Memory B cell (primary cell): ENCODE measurements at places on chromosomes 7 and 10.

- DNase-seq: no peak
Measured at GRCh38 chr10:101875068-101875688, 31.6 kb upstream of the KCNIP2 start.

DNA sequence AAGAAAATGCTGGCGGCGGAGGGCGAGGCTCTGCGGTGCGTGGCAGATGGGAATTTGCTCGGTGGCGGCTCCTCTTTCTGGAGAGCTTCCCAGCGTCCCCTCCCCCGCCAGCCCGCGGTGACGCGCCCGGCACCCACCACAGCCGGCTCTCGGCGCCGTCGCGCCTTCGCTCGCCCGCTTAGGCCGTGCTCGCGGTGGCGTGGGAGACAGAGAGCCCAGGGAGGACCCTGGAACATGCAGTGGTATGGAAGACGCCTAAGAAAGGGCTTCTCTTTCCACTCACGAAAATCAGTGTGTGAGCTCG is 576 bp upstream of the CSGALNACT2 start:
- no peak for DNase-seq

- DNase-seq: no peak
Measured at GRCh38 chr7:148972375-148972774, 55.9 kb downstream of the PDIA4 start.

GRCh38 chr7:79452032-79452494 is 1.4 kb downstream of the MAGI2 start:
- DNase-seq: no peak

- no peak for DNase-seq
Measured at GRCh38 chr7:129210989-129211312, 13.9 kb upstream of the AHCYL2 start.

DNA sequence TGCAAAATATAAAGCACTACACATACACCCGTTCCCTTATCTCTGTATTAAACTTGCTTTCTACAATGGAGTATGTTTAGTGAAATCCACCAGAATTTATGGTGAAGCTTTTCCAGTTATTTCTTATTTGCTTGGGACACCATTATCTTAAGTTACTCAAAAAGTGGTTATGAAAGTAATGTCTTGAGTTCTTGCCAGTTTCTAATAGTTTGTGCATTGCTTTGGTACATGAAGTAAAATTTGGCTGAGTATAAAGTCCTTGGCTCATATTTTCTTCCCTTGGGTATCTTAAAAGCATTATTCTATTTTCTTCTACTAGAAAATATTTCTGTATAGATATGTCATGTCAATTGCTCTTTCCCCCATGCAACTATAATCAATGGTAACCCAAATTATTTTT is 85.2 kb downstream of the POLR1F start:
- DNase-seq: no peak

DNA sequence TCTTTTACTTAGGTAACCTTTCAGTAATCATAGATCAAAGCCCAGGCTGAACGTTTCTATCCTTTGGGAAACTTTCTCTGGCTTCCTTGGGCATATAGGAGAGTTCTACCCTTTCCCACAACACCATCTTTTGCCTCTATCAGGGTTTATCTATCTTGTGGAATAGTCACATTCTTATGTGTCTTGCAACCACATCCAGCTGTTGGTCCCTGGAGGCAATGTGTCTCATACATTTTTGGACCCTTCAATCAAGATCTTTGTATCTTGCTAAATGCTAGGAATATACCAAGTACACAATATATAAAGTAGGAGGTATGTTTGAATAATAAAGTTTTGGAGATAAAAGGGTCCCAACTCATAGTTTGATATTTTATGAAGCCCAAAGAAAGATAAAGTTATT is 121.7 kb downstream of the RNLS start:
- no peak for DNase-seq

DNA sequence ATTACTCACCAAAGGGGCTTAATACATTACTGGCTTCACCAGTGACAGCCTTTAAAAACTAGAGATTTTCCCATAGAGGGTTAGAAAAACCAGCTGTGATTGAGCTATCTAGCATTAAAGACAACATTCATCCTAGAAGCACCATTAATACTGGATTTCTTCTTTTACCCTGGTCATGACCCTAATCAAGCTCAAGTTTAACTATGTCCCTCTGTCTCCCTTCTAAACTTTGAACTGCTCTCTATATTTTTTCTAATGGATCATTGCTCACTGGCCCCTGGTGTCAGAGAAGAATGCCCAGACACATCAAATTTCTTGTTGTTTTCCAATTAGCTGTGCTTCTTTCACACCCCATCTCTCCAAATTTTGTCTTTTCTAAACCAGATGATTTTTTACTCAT is 1101.3 kb downstream of the XPNPEP1 start:
- DNase-seq: no peak

- no peak for DNase-seq
Measured at GRCh38 chr7:47038621-47039020, 543.3 kb downstream of the TNS3 start.

GRCh38 chr10:109784236-109784635 is 139.1 kb downstream of the XPNPEP1 start:
- no peak for DNase-seq

DNA sequence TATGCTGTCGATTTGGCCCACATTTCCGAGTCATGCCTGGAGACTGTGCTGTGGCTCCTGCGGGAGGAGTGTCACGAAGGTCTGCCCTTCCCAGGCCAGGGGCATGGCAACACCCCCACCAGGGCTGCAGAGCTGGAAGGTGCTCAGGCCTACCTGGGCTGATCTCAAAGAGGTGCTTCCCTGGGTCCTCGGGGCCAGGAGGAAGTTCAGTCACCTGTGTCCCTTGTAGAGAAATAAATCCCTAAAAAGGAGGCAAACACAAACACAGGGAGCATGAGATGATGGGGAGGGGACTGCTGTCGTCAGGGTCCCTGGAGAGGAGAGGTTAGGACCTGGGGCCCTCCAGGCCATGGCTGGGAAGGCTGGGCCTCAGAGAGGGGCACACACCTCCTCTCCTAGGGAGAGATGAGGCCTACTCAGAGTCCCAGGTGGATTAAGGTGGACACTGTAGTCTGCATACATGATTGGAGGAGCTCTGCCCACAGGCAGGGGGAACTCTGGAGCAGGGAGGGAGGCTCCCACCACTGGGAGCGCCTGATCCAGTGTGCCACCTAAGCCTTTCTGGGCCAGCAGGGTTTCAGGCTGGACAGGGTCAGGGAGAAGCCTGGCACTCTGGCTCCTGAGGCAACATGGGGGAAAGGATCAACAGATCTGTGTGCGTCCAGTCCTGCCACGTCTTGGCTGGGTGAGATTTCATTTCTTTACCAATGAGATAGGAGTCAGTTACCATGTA is 49.4 kb downstream of the ARHGAP22 start:
- no peak for DNase-seq

GRCh38 chr7:79778786-79779770 is 325.6 kb upstream of the MAGI2 start:
- no peak for DNase-seq

DNA sequence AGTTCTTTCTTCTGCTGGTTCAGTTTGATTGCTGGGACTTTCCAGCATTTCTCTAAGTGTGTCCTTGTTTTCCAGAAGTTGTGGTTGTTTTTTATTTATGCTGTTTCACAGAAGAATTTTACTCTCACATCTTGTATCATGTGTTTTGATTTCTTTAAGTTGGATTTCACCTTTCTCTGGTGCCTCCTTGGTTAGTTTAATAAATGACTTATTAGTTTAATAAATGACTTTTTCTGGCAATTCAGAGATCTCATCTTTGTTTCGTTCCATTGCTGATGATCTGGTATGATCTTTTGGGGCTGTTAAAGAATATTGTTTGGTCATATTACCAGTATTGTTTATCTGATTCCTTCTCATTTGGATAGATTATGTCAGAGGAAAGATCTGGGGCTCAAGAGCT is 59.8 kb upstream of the CYP2C9 start:
- DNase-seq: no peak

- no peak for DNase-seq
Measured at GRCh38 chr10:784403-785088, 95.1 kb upstream of the DIP2C start.

DNA sequence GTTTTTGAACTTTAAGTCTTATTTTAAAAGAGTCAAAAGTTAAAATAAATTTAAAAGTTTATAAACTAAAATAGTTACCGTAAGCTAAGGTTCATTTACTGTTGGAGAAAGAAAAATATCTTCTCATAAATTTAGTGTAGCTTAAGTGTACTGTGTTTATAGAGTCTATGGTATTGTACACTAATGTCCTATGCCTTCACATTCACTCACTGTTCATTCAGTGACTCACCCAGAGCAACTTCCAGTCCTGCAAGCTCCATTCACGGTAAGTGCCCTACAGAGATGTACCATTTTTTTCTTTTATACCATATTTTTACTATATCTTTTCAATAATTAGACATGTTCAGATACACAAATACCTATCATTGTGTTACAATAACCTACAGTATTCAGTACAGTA is 97.6 kb downstream of the PTN start:
- DNase-seq: no peak

DNA sequence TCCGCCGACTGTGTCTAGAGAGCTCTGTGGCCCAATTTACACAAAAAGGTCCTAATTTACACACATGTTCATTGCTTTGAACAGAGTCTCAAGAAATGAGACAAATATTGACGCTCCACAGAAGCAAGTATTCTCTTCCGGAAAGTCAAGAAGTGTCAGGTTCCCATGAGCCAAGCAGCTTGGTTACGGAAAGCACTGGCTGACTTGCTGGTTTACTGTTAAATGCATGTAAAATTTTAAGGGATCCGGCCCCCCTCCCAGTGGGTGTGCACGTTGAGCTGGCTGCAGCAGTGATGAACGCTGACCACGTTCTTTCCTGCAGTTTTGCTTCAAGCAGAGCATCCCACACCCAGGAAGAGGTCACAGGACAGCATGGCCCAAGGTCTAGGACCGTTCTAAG is 76.8 kb downstream of the DIP2C start:
- DNase-seq: no peak

DNA sequence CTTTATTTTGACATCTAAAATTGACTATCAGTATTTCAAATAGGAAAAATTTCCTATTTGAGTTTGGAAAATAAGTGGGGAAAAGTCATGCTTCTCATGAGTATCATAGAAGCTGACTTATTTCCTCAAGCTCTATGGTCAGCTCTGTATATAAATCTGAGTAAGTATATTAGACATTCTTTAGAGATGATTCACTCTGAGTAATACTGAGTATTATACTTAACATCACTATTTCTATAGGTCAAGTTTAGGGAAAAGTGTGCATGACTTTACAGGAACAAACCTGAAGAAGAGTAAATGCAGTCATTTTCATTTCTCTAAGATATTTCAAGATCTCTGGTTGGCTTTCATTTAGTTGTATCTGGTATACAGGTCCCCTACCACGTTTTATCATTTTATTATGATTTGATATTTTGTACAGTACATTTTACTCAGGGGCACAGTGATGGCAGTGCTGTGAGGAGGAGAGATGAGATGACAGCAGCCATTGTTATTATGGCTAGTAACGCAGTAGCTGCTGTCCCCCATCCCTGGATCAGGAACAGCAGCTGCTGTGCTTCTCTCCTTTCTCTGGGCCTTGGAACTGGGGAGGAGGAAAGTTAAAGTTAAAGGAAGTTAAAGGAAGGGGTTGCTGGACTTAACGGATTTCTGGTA is 15.2 kb downstream of the SND1 start:
- no peak for DNase-seq

DNA sequence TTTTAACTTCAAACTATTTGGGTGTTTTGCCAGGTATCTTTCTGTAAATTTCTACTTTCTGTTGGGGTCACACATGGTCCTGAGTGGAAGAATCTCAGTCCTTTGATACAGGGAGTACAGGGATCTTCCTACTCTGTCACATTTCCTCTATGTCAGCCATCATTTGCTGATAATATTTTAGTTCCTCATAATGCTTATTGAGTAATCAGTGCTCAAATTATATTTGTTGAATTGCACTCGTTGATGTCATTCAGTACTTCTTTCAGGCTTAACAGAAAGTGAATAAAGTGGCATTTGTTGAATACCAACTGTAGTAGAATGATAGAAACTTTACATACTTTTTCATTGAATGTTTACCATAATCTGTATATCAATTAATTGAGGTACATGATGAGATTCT is 31.9 kb downstream of the WDR11 start:
- no peak for DNase-seq

DNA sequence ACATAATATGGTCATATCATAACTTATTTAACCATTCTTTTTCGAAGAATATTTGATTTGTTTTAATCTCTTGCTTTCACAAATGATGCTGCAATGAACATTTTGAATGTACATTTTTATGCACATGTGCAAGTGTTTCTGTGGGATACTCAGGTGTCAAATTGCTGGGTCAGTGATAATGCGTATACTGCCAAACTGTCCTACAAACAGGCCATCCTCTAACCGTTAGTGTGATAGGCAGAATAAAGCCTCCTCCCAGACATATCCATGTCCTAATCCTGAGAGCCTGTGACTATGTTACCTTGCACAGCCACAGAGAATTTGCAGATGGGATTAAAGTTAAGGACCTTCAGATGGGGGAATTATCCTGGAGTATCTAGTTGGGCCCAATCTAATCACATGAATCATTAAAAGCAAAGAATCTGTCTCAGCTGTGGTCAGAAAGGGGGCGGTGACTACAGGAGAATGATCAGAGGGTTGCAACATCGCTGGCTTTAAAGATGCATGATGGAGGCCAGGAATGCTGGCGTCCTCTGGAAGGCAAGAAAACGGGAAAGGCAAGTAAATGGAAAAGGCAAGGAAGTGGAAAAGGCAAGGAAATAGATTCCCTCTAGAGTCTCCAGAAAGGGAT is 46.7 kb downstream of the FZD1 start:
- no peak for DNase-seq

DNA sequence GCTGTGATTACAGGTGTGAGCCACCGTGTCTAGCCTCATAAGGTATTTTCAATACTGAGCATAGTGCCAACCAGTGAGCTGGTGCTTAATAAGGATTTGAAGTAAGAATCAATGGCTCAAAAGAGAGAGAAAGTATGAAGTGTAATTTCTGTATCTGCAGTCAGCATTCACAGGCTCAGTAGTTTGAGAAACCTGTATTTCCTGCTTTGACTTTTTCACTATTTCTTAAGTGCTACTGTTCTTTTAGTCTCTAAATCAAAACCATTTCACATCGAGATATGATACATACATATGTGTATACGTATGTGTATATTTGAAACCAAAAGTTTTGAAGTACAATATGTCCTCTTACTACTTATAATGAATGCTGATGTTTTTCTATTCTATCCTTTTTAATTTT is 189.9 kb downstream of the PPP1R9A start:
- no peak for DNase-seq
